ENCODE measurements at places on chromosomes 1 and 21. TPM values are rescaled to one million over a fixed set of nuclear protein-coding genes. Genes with fewer than 3 reads are reported as not detected.

GRCh38 chr1:236746785-236747184 lies 48.3 kb upstream of the MTR start:
- DNase-seq: no peak

DNA sequence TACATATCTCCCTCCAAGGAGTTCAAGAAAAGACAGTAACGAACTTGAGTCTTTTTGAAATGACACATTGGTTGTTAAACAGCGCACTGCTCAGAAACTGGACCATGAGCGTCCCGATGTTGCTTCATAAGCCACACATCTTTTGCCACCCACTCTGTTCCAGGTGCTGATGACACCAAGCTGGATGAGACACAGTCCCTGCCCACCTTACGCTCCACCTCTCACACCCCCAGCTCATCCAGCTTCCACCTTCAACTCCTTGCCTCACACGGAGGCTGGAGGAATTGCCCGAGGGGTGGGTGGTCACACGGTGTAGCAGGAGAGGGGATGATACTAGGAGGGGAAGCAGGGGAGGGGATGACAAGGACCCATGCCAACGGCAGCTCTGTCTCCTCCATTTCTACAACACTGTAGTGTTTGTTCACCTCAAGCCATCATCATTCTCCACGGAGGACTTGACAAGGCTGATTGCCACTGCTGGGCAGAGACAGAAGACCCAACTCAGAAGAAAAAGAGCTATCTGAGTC lies 148.5 kb upstream of the TNR start:
- no peak for DNase-seq

Gene SLC16A1
- total RNA-seq: 67.0 TPM

- DNase-seq: no peak
Observed at GRCh38 chr1:233566886-233567285, 47.0 kb upstream of the KCNK1 start.

DNA sequence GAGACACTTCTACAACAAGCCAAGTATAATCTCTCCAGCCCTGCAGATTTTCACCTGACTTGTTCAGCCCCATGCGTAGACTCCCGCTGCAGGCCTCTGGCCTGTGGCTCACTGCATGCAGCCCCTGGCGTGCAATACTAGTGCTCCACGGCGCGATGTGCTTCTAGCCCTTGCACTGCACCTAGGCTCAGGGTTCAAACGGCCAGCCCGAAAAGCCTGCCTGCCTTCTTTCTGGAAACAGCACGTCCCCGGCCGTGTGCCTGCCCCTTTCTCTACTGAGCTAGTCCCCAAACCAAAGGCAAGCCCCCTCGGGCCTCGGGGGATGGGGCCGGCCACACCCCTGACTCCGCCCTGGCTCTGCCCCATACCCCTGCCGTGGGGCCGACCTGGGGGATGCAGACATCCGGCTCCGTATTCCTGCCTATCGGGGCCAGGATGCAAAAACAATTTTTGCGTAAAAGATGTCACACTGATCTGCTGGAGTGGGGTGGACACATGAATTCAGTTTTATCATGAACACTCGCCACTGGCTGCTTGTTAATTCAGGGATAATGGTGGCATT lies 26.3 kb upstream of the TRAPPC10 start:
- DNase-seq: no peak

GRCh38 chr1:116983112-116983511 lies 18.4 kb upstream of the CD101 start:
- no peak for DNase-seq

- DNase-seq: no peak
Observed at GRCh38 chr1:226660410-226661182, 78.5 kb downstream of the ITPKB start.
